Large intestine (tissue), 12 donors: ENCODE measurements at places on chromosomes 1 and 21. TPM values are rescaled to one million over a fixed set of nuclear protein-coding genes. Genes with fewer than 3 reads are reported as not detected.

GRCh38 chr1:1206966-1207531 lies 657 bp upstream of the TNFRSF18 start:
- no peak for DNase-seq
- peaks cover 5% of the 10 kb centered on the region for H3K4me1 ChIP-seq
- no peak overlapping the region for H3K4me3 ChIP-seq
- no peaks in the 10 kb centered on the region for H3K36me3 ChIP-seq

GRCh38 chr1:181701891-181702290 lies 218.6 kb downstream of the CACNA1E start:
- H3K36me3 ChIP-seq: no peaks in the 10 kb centered on the region
- no peak overlapping the region for H3K4me3 ChIP-seq
- H3K4me1 ChIP-seq: no peaks in the 10 kb centered on the region
- no peaks in the 10 kb centered on the region for H3K27me3 ChIP-seq

DNA sequence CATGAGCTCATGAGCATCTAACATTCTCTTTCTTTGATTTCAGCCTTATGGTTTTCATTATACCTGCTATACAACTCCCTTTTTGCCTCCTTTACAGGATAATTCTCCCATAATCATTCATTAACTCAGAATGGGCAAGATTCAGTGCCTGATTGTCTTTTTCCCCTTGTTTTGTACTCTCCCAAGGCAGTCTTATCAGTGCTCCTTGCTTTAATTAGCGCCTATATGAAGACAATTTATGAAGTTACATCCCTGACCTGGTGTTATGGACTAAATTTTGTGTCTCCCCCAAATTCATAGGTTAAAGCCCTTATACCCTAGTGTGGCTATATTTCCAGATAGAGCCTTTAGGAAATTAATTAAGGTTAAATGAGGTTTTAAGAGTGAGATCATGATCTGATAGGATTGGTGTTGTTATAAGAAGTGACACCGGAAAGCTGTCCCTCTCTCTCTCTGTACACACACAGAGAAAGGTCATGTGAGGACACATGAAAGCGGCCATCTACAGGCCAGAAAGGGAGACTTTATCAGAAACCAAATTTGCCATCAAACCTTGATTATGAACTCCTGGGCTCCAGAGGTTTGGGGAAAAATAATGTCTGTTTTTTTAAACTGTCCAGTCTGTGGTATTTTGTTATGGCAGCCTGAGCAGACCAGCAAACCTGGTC lies 185.8 kb upstream of the CHODL start:
- H3K4me1 ChIP-seq: no peaks in the 10 kb centered on the region
- no peaks in the 10 kb centered on the region for H3K36me3 ChIP-seq
- DNase-seq: no peak
- H3K27ac ChIP-seq: no peak overlapping the region
- H3K4me3 ChIP-seq: no peak overlapping the region

DNA sequence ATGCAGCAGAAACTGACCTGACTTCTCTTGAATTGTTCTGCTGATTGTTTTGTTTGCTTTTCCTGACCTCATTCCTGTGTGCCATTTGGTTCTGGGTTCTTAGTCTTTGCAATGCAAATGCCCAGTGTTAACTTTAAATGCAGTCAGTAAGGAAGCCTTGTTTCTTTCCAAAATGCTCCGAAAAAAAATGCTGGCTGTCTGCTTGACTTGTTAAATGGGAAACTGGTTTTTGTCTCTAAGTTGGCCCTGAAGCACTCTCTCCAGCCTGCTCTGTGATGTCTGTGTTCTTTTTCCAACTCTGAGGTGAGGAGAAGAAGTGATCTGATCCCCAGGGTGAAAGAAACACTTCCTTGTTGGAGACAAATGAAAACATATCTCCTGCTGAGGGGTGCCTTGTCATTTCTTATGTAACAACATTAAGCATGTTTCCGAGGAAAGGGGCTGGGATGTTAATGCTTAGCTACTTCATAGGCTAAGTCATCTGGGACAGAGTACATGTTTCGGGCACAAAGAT lies 256.3 kb upstream of the ADGRL4 start:
- H3K27me3 ChIP-seq: no peaks in the 10 kb centered on the region
- no peak overlapping the region for H3K27ac ChIP-seq
- no peaks in the 10 kb centered on the region for H3K4me1 ChIP-seq
- H3K4me3 ChIP-seq: no peak overlapping the region
- DNase-seq: no peak

DNA sequence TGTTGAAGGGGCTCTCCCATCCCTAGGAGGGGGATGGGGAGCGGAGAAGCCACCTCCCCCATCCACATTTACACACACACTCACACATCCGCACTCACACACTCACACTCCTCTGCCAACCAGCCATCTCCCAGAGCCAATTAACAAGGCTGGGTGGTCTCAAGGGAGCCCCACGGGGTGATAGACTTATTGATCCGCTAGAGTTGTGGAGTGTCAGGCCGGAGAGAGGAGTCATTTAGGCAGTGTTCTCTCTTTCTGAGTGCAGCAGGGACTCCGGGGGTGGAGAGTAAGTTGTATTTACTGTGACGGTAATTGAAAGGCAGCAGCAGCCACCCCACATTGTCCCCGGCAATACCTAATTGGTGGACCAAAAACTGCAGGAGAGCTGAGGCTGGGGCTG lies 61.6 kb downstream of the KLHDC7A start:
- no peak overlapping the region for H3K27ac ChIP-seq
- H3K36me3 ChIP-seq: no peaks in the 10 kb centered on the region
- peaks cover 27% of the 10 kb centered on the region for H3K27me3 ChIP-seq
- no peak for DNase-seq

DNA sequence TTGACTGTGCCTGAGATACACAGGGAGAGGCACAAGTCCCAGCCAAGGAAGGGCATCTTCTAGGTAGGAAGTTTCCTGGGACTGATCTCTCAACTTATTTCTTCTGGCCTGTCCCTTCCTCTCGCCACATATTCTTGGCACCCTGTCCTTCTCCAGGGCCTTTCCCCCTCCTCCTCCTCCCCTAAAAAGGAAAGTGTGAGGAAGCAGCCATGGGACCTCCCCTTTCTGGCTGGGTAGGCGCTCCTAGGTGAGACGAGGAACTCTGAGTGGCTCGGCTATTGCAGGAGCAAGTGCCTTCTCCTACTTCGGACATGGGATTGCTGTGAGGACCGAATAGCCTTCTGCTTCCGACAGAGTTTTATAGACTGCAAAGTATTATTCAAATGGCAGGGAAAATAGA lies 15.5 kb upstream of the MTARC2 start:
- peaks cover 13% of the 10 kb centered on the region for H3K4me1 ChIP-seq
- no peak overlapping the region for H3K4me3 ChIP-seq
- no peaks in the 10 kb centered on the region for H3K36me3 ChIP-seq

GRCh38 chr1:56397811-56398231 lies 181.5 kb downstream of the PLPP3 start:
- no peak overlapping the region for H3K27ac ChIP-seq
- H3K27me3 ChIP-seq: no peaks in the 10 kb centered on the region
- no peaks in the 10 kb centered on the region for H3K36me3 ChIP-seq
- H3K4me1 ChIP-seq: peaks cover 4% of the 10 kb centered on the region

- no peak overlapping the region for H3K27ac ChIP-seq
- no peak overlapping the region for H3K4me3 ChIP-seq
- H3K27me3 ChIP-seq: peaks cover 3% of the 10 kb centered on the region
- no peak for DNase-seq
Measured at GRCh38 chr1:40799351-40799867, 15.8 kb downstream of the KCNQ4 start.

- peak overlapping the region; percentile 75 for H3K27ac ChIP-seq
- peaks cover 61% of the 10 kb centered on the region for H3K4me1 ChIP-seq
- H3K4me3 ChIP-seq: no peak overlapping the region
- no peak for DNase-seq
- H3K27me3 ChIP-seq: no peaks in the 10 kb centered on the region
Measured at GRCh38 chr1:116256286-116256649, 116.8 kb upstream of the ATP1A1 start.

DNA sequence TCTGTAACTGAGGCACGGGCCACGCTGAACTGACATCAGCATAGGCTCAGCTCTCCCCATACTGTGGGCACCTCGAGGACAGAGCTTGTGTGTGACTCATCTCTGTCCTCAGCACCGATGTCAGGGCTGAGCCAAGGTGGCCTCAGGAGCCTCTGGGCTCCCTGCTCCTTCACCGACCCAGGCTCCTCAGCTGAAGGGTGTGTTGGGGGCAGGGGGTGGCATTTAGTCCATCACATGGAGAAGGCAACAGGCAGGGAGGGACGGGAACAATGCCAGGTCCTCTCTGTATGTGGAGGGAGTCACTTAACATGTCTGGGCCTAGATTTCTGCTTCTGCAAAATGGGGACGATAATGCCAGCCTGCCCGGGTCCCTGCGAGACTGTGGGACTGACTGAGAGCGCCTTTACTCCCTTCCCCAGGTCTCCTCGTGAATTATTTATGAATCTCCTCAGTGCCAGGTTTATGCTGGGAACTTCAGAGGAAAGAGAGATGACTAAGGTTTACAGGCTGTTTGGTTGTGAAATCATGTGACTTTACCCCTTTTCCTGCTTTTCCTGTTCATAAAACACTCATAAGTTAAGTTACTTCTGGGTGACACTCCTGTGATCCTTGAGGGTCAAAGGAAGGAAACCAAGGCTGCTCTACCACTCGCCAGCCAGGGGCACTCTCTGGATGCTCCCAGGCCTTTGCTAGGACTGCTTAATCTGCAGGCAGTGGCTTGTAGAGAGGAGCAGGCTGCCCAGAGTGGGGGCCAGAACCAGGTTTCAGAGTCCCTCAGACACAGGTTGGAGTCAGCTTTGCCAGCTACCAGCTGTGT lies 16.2 kb downstream of the TTC39A start:
- peak overlapping the region; percentile 86 for H3K27ac ChIP-seq
- H3K4me3 ChIP-seq: no peak overlapping the region
- peaks cover 44% of the 10 kb centered on the region for H3K4me1 ChIP-seq
- peak; percentile 89 for DNase-seq
- no peaks in the 10 kb centered on the region for H3K27me3 ChIP-seq

- H3K4me3 ChIP-seq: no peak overlapping the region
- no peaks in the 10 kb centered on the region for H3K36me3 ChIP-seq
- H3K27ac ChIP-seq: no peak overlapping the region
- peaks cover 2% of the 10 kb centered on the region for H3K4me1 ChIP-seq
Measured at GRCh38 chr1:151593730-151594129, 18.1 kb upstream of the SNX27 start.

Gene IGFN1
- polyA plus RNA-seq: 0.42 TPM

Gene RABGAP1L
- polyA plus RNA-seq: 51.9 TPM

Gene NBPF4
- not detected for polyA plus RNA-seq

Gene NBPF19
- 7.8 TPM for polyA plus RNA-seq

Gene PPIAL4G
- 0.04 TPM for polyA plus RNA-seq

Gene SF3B4
- polyA plus RNA-seq: 57.3 TPM

Gene ZMYM1
- 17.1 TPM for polyA plus RNA-seq

Gene ENAH
- polyA plus RNA-seq: 44.4 TPM

Gene CR1L
- 0.45 TPM for polyA plus RNA-seq
